ENCODE measurements at places on chromosomes 1 and 21. TPM values are rescaled to one million over a fixed set of nuclear protein-coding genes. Genes with fewer than 3 reads are reported as not detected.

NMNAT1 gene
- 8.2 TPM for total RNA-seq

TSSK3 gene
- not detected for total RNA-seq

BCL2L15 gene
- not detected for total RNA-seq

GUCA2A gene
- total RNA-seq = not detected

TSTD1 gene
- total RNA-seq = 14.6 TPM

CLDN17 gene
- total RNA-seq = not detected

TCHH gene
- not detected for total RNA-seq

TRMT13 gene
- 4.2 TPM for total RNA-seq

TFF3 gene
- 0.52 TPM for total RNA-seq

ECM1 gene
- total RNA-seq = 77.4 TPM

NHLH1 gene
- total RNA-seq = not detected

F13B gene
- total RNA-seq = not detected

KRTAP19-1 gene
- not detected for total RNA-seq

TMEM61 gene
- 0.26 TPM for total RNA-seq

RNPEP gene
- 73.8 TPM for total RNA-seq

Measured in epithelial cell of alveolus of lung (primary cell).